ENCODE measurements at places on chromosomes 13 and 19. TPM values are rescaled to one million over a fixed set of nuclear protein-coding genes. Genes with fewer than 3 reads are reported as not detected.

DNA sequence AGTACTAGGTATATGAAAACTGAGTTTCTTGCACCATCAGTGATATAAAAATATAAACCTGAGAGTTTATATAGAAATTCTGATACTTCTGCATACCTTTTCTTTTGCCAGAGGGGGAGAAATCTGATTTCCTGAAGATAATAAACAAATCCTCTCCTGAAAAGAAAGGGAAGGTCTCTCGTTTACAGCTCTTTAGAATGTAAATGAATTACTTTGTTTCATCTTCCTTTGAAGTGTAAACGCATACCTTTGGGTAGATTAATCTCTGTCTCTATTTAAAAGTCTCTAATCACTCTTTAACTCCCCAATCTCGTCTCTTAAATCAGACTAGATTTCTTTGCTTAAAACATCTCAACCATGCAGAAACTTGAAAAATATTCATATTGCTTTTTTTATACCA is 1092.9 kb downstream of the SLITRK5 start:
- H3K4me3 ChIP-seq = no peak overlapping the region
- H3K4me1 ChIP-seq = no peaks in the 10 kb centered on the region
- H3K36me3 ChIP-seq = no peaks in the 10 kb centered on the region
- no peak overlapping the region for H3K27ac ChIP-seq
- no peaks in the 10 kb centered on the region for H3K27me3 ChIP-seq

- no peaks in the 10 kb centered on the region for H3K36me3 ChIP-seq
- no peaks in the 10 kb centered on the region for H3K4me1 ChIP-seq
- H3K27ac ChIP-seq = no peak overlapping the region
- DNase-seq = no peak
- no peaks in the 10 kb centered on the region for H3K27me3 ChIP-seq
Observed at GRCh38 chr13:70457474-70457873, 349.2 kb upstream of the KLHL1 start.

DNA sequence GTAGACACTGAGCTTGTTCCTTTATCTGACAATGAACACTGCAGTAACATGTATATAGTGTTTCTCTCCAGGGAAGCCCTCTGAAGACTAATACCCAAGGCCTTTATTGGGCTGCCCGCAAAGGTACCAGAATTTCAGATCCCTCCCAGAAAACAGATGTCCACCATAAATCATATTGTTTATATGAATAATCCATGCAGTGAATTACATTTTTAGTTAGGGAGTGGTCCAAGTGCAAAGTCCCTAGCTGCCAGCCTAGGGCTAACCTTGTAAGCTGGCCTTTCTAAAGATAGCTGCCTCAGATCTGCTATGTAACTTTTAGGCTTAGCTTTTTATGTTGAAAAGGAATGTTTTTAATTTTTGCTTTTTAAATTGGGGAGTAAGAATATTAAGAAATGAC is 44.7 kb downstream of the TDRD3 start:
- no peaks in the 10 kb centered on the region for H3K4me1 ChIP-seq
- H3K36me3 ChIP-seq = no peaks in the 10 kb centered on the region
- no peaks in the 10 kb centered on the region for H3K27me3 ChIP-seq
- no peak overlapping the region for H3K27ac ChIP-seq

DNA sequence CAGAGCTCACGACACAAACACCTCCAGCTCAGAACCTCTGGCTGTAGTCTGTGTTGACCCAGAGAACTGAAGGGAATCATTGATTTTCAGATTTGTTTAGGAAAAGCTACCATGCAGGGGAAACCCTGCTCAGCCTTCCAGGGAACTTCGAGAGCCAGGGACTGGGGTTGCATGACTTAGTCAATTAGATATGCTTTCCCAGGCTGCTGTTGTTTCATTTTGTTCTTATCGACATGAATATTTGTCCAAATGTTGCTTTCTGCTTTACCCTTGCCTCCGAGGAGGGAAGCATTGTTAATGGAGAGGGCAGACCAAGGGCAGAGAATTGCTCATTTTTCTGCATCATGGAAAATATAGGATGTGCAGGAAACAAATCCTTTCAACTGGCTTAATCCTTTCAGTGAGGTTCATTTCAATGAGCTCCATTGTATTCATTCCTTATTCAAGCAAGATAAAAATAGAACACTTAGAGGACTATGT is 82.5 kb downstream of the KLF5 start:
- no peaks in the 10 kb centered on the region for H3K27me3 ChIP-seq
- H3K27ac ChIP-seq = no peak overlapping the region
- peaks cover 7% of the 10 kb centered on the region for H3K4me1 ChIP-seq

- no peaks in the 10 kb centered on the region for H3K27me3 ChIP-seq
- H3K4me1 ChIP-seq = peaks cover 11% of the 10 kb centered on the region
- H3K36me3 ChIP-seq = no peaks in the 10 kb centered on the region
- no peak overlapping the region for H3K4me3 ChIP-seq
- DNase-seq = no peak
Observed at GRCh38 chr13:33744589-33745369, 73.2 kb upstream of the RFC3 start.

DNA sequence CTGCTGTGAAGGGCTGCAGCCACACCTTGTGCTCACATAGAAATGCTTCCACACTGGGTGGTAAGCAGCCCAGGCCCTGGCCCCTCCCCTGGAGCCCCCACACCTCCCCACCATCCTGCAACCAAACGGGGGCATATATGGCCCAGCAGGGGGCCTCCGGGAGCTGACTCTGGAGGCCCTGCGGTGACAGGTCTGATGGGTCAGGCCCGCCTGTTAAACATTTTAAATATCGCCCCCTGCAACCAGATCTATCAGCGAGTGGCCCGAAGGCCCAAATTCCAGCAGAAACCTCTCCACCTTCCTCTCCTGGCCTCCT is 48.0 kb upstream of the KATNAL1 start:
- H3K36me3 ChIP-seq = no peaks in the 10 kb centered on the region
- DNase-seq = no peak

PGLYRP1 gene
- total RNA-seq = not detected

GRCh38 chr13:41543664-41544300 is 86.4 kb downstream of the RGCC start:
- DNase-seq = peak; percentile 89
- no peak overlapping the region for H3K27ac ChIP-seq
- peaks cover 14% of the 10 kb centered on the region for H3K4me1 ChIP-seq
- no peaks in the 10 kb centered on the region for H3K36me3 ChIP-seq
- no peaks in the 10 kb centered on the region for H3K27me3 ChIP-seq

DNA sequence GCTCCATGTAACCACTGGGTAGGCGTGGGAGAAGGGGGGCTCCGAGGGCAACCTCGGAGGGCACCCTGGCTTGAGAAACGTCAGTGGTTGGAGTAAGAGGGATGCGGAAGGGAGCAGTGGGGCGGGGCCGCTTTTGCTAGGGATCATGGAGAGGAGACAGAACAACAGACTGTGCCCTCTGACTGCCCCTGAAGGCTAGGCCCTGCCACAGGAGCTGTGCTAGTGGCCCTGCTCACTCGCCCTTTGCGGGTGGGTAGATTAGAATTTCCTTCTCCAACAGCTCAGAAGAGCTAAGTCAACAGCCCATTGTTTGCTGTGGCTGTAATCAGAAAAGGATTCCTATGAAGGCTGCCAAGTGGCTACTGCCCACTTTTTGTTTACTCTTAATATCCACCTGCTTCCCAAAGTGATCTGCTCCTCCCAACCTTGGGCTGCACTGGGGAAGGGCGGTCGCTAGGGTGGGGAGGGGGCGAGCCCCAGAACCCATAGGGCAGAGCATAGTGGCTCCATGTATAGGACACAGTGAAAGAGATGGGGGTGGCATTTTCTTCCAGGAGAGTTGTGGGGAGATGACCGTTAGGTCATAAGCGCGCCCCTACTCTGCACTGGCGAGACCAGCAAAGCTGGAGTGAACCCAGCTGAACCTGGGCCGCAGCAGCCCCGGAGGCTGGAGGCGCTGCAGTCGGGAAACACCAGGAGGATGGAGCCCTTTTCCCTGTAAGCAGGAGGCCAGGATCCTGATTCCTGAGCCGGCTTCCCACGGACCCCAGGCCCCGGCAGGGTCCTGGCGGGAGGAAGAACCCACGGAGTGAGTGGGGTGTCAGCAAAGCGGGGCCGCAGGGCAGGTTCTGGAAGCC is 1.9 kb upstream of the C1QTNF9 start:
- no peaks in the 10 kb centered on the region for H3K27me3 ChIP-seq
- no peak overlapping the region for H3K4me3 ChIP-seq
- no peak overlapping the region for H3K27ac ChIP-seq
- H3K4me1 ChIP-seq = peaks cover 7% of the 10 kb centered on the region

- H3K4me1 ChIP-seq = peaks cover 36% of the 10 kb centered on the region
- H3K27me3 ChIP-seq = no peaks in the 10 kb centered on the region
- H3K4me3 ChIP-seq = no peak overlapping the region
- no peaks in the 10 kb centered on the region for H3K36me3 ChIP-seq
- DNase-seq = no peak
Observed at GRCh38 chr13:51645761-51646670, 61.8 kb downstream of the WDFY2 start.

GRCh38 chr19:2039959-2040646 is 10.9 kb downstream of the MKNK2 start:
- peak overlapping the region; percentile 100 for H3K27ac ChIP-seq
- no peak for DNase-seq
- peaks cover 68% of the 10 kb centered on the region for H3K36me3 ChIP-seq
- H3K4me1 ChIP-seq = peaks cover 67% of the 10 kb centered on the region
- H3K27me3 ChIP-seq = no peaks in the 10 kb centered on the region

DNA sequence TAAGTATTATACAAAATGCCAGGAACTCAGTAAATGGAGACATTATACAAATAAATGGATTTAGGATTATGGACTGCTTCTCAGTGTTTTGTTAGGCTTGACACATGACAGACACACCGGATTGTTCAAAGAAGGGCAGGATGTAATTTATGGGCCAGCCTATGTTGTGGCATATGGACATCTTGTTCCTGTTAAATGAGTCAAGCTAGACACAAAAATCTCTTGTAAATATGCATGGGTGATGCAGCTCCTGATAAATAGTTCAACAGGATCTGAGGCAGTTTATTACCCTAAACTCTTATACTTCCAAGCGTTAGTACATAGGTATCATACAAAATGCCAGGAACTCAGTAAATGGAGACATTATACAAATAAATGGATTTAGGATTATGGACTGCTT is 502.3 kb downstream of the TBC1D4 start:
- no peak overlapping the region for H3K4me3 ChIP-seq
- no peak for DNase-seq
- no peak overlapping the region for H3K27ac ChIP-seq
- H3K36me3 ChIP-seq = no peaks in the 10 kb centered on the region
- no peaks in the 10 kb centered on the region for H3K27me3 ChIP-seq

GRCh38 chr19:16423891-16424290 is 47.9 kb downstream of the EPS15L1 start:
- H3K27ac ChIP-seq = no peak overlapping the region
- no peaks in the 10 kb centered on the region for H3K27me3 ChIP-seq
- H3K36me3 ChIP-seq = peaks cover 40% of the 10 kb centered on the region
- no peak overlapping the region for H3K4me3 ChIP-seq
- no peak for DNase-seq

ONECUT3 gene
- not detected for total RNA-seq

- H3K4me3 ChIP-seq = peak overlapping the region; percentile 29
- peak overlapping the region; percentile 50 for H3K27ac ChIP-seq
- DNase-seq = no peak
- no peaks in the 10 kb centered on the region for H3K27me3 ChIP-seq
- peaks cover 51% of the 10 kb centered on the region for H3K4me1 ChIP-seq
- H3K36me3 ChIP-seq = peaks cover 27% of the 10 kb centered on the region
Observed at GRCh38 chr19:932648-933552, 7.1 kb downstream of the ARID3A start.

DNA sequence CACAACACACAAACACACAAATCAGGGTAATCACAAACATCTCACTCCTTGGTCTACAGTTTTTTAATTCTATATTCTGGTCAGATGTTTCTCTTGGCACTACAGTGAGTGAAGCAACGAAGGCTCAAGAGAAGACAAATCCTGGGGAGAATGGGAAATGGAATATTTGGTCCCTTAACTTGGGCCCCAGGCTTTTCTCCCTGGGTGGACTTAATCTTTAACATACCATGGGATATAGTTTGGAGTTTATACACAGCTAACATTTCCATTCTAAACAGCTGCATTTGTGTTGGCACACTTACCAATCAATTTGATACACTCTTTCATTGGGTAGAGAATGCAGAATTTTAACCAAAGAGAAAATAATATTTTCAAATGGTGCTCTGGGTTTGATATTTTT is 1132.6 kb upstream of the SLC10A2 start:
- H3K27ac ChIP-seq = no peak overlapping the region
- H3K4me3 ChIP-seq = no peak overlapping the region
- no peak for DNase-seq
- H3K27me3 ChIP-seq = no peaks in the 10 kb centered on the region
- H3K4me1 ChIP-seq = no peaks in the 10 kb centered on the region

- no peak for DNase-seq
- H3K27ac ChIP-seq = no peak overlapping the region
- no peaks in the 10 kb centered on the region for H3K4me1 ChIP-seq
Observed at GRCh38 chr19:29499261-29499920, 26.4 kb upstream of the VSTM2B start.

DNA sequence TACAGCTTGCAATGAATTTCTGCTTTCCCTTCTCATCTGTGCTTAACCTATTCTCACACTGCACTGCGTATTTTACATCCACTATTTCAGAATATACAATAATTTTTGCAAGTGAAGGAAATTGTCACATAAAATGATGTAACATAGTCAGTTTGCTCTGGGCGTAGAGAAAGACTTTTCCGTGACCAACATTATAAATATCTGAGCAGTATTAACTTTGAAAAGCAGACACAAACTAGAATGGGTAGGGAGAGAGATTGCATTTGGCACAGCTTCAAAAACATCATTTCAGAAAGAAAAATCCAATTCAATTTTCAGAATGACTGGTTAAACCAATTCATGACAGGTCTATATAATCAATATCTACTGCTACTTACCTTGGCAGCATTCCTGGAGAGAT is 352.5 kb upstream of the MIR17HG start:
- H3K27me3 ChIP-seq = no peaks in the 10 kb centered on the region
- no peaks in the 10 kb centered on the region for H3K36me3 ChIP-seq
- H3K4me3 ChIP-seq = no peak overlapping the region
- no peak for DNase-seq

- DNase-seq = no peak
- no peak overlapping the region for H3K4me3 ChIP-seq
- H3K4me1 ChIP-seq = no peaks in the 10 kb centered on the region
Observed at GRCh38 chr13:80871481-80871880, 530.6 kb upstream of the SPRY2 start.

DNA sequence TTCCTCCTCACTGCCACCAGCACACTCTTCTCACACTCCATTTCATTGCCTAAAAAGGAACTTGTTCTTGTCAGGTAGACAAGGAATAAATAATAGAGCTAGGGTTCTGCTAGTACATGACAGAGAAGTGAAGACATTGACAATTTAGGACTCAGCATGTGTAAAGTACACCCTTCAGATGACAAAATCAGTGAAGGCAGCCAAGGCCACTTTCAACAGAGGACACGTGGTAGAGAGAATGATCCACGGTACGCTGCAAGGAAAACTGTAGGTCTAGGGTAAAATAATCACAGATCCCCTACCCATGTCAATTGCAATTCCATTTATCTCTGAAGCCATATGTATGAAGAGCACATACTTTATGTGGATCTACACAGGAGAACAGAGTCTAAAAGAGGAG is 7.2 kb upstream of the SPATA13 start:
- no peak overlapping the region for H3K27ac ChIP-seq
- no peaks in the 10 kb centered on the region for H3K27me3 ChIP-seq
- H3K4me3 ChIP-seq = no peak overlapping the region
- no peaks in the 10 kb centered on the region for H3K36me3 ChIP-seq
- no peak for DNase-seq

KCNN1 gene
- 0.17 TPM for total RNA-seq

All from esophagus muscularis mucosa (tissue), 4 donors.